ENCODE measurements at places on chromosomes 3 and 15. TPM values are rescaled to one million over a fixed set of nuclear protein-coding genes. Genes with fewer than 3 reads are reported as not detected.

DNA sequence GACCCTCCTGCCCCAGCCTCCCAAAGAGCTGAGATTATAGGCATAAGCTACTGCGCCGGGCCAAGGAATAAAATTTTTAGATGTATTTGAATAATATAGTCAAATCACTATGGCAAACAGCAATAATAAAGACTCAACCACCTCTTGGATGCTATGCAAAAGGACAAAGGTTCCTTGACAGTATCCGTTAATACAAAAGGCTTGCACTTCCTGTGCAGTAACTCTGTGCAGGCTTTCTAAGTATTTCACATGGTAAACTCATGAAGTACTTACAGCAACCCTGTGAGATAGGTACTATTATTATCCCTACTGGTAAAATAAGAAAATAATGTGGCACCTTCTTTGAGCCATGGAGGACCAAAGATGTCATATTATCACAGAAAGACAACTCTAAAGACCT lies 86.8 kb downstream of the SHQ1 start:
- no peak for DNase-seq

DNA sequence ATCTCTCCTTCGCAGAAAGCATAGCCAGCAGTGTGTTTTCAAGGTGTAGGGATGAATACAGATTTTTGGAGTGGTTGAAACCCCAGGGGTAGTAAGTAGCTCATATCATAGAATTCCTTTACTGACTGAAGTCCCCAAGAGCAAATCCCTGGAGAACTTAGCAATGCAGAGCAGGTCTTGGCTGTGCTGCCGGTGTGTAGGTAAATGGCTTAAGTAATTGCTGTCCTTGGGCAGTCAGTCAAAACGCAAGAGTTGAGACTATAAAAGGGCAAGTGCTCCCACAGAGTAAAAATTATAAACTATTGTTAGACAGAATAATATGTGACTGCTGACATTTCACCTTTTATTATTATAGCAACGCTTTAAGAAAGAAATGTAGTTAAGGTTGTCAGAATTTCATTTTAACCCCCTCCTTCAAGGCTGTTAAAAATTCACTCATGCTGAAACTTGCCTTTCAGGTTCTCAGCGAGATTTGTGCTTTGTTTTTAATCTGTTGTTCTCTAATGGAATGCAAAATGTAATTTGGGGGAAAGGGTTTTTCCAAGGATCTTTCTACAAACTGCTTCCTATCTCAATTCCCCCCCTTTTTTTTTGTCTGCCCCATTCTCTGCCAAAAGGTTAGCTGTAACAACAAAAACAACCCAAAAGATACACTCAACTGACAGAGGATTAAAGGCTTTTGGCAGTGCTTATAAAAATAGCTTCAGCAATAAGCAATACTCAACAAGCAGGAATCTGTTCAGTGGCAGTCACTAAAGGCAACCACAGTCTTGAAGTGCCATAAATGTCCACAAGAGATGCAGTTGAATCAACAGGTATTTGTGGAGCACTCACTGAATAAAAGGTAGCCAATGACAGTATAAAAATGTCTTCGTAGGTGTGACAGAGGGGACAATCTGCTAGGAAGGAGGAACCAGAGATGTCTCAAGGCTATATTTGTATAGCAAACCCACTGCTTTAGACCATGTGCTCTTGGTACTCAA lies 105.3 kb downstream of the THRB start:
- no peak for DNase-seq

DNA sequence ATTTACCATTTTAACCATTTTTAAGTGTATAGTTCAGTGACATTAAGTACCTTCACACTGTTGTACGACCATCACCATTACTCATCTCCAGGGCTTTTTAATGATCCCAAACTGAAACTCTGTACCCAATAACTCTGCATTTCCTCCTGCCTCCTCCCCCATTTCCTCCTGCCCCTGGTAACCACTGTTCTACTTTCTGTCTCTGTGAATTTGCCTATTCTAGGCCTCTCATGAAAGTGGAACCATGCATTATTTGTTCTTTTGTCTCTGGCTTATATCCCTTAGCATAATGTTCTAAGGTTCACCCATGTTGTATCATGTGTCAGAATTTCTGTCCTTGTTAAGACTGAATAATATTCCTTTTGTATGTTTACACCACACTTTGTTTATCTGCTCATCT lies 154.2 kb downstream of the MECOM start:
- no peak for DNase-seq

DNA sequence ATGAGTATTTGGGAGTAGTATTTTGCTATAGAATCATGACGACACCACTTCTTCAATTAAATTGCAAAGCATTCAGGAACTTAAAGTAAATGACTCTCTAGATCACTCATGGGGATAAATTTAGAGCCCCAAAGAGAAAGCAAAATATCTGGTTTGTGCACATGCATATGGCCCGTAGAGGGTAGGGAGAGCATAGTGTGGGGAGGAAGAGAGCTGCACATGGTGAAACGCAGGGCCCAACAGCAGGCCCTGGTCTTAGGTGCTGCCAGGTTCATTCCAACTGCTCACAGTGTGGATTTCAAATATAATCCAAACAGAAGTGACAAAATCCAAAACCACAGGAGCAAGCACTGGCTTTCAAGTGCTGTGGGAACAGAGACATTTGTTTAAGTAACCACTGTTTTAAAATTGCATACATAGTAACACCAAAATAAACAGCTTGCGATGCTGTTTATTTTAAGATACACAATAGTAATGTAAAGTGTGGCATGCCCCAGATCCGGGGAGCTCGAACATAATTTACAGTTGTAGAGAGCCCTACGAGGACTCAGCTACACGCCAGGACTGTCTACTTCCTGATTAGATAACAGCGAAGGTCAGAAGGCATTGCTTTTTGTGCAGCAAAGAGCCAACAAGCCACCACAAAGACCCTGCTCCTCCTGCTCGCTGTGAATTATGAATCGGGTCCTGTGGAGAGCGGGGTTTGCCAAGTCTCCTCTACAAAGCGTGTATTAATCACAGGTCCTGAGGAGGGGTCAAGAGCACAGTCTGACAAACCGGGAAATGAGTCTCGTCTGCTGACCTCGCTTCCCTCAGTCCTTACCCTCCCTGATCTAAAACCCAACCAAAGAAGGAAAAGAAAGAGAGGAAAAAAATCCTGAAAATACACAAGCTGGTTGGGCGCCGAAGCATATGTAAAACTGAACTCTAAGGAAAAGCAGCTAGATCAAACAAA lies 80.6 kb downstream of the MEIS2 start:
- no peak for DNase-seq

Gene SLC51A
- not detected for total RNA-seq

All from breast epithelium (tissue), 4 donors.